ENCODE measurements at places on chromosomes 7 and 10. TPM values are rescaled to one million over a fixed set of nuclear protein-coding genes. Genes with fewer than 3 reads are reported as not detected.

KCNMA1 gene
- 2.0 TPM for total RNA-seq

CFAP70 gene
- total RNA-seq, result 1.4 TPM

PHKG1 gene
- total RNA-seq, result 15.3 TPM

RSPH10B2 gene
- total RNA-seq, result 0.19 TPM

CLDN4 gene
- not detected for total RNA-seq

MYL7 gene
- total RNA-seq, result 2,493 TPM

DNA sequence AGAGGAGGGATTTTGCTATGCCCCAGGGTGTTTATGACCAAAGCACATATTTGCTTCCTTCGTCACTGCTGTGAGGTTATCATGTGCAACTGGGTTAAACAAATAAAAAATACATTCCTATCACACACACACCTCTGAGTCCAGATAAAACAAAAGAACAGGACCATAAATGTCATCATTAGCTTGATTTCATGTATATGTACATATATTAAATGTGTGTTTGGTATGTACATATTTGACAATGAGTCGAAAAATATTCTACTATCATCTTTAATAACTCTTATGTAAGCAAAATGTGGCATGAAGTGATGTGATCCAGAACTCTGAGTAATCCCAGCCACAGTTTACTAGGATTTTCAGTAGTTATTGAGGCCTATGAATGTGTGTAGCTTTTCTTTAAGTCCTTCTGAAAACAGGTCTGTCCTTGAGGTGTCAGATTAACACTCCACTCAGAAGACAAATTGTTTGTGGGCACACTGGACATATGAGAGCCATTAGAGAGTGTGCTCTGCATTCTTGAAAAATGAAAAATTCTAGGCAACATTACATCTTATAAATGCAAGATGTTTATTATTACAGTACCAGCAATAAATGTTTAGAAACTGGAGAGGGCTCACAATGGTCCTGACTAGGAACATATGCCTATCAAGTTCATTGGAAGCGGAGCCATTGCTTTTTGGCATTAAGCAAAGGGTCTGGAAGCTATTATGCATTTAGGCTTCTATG, 335.1 kb upstream of the SEMA3A start:
- DNase-seq, result no peak

- no peak for DNase-seq
Observed at GRCh38 chr7:48074204-48074654, 14.8 kb upstream of the UPP1 start.

DNA sequence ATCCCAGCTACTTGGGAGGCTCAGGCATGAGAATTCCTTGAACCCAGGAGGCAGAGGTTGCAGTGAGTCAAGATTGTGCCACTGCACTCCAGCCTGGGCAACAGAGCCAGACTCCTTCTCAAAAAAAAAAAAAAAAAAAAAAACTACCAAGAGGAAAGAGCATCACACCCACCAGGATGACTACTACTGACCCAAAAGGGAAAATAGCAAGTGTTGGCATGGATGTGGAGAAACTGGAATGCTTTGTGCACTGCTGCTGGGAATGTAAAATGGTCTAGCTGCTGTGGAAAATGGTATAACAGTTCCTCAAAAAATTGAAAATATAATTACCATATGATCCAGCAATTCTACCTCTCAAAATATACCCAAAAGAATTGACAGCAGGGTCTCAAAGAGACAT, 7.7 kb upstream of the TIAL1 start:
- DNase-seq, result no peak

DNA sequence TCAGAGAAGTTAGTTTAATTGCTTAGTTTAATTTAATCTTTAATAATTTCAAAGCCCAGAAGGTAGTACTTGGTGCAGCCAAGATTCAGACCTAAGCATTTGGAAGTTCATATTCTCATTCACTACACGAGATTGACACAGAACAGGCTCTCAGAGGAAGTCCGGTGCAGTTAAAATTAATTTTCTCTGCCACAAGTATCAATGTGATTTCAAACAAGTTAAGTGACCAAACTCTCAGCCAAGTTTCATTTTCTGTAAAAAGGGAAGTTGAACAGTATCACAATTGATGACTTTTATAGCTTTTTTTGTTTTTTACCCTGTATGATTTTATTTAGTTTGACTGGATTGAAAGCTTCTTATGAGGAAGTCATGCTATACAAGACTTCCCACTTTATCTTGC, 1494.9 kb upstream of the LRRTM3 start:
- no peak for DNase-seq

- DNase-seq, result no peak
Observed at GRCh38 chr10:79601939-79602338, 8.8 kb upstream of the SFTPA1 start.

- no peak for DNase-seq
Observed at GRCh38 chr10:76899490-76899889, 738.1 kb downstream of the KCNMA1 start.

DNA sequence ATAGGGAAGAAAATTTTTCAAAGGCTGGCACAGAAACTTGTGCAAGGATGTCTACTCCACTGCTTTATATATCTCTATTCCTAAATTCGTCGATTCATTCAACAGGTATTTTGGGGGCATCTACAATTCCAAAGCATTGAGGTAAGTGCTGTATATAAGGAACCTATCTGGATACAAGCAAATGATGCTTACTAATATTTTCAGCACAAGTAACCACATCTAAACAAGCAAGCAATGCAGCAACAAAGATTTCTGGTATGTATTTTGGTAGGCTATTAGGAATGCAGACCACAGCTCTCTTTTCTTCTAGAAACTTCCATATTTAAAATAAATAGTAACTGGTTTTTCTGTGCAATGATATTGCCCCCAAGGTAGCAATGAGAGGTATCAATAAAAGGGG, 183.9 kb downstream of the SGMS1 start:
- DNase-seq, result no peak

- no peak for DNase-seq
Observed at GRCh38 chr10:112191041-112191590, 7.6 kb upstream of the GPAM start.

DNA sequence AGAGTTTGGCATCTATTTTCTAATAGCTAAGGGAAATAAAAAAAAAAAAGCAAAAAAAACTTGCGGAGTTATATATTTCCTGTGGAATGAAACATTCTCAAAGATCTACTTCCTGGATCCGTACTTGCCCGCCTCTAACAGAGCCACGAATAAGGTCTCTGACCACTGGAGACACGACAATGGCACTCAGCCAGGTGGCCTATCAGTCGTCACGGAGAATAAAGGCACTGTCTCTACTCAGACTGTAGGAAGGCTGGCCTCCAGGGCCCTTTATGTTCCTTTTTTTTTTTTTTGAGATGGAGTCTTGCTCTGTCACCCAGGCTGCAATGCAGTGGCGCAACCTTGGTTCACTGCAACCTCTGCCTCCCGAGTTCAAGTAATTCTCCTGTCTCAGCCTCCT, 58.7 kb downstream of the RGS10 start:
- no peak for DNase-seq

- no peak for DNase-seq
Observed at GRCh38 chr10:12130237-12130872, 878 bp downstream of the SEC61A2 start.
